ENCODE measurements at places on chromosomes 11 and 22. TPM values are rescaled to one million over a fixed set of nuclear protein-coding genes. Genes with fewer than 3 reads are reported as not detected.

The RIC3 gene
- 17.8 TPM for total RNA-seq

The GAL3ST1 gene
- 1.1 TPM for total RNA-seq

The JAML gene
- total RNA-seq = 272 TPM

The HORMAD2 gene
- 0.12 TPM for total RNA-seq

The KIF18A gene
- 29.2 TPM for total RNA-seq

The TNNI2 gene
- 1.2 TPM for total RNA-seq

The USP47 gene
- 85.6 TPM for total RNA-seq

The MUC6 gene
- not detected for total RNA-seq

The OR8J1 gene
- not detected for total RNA-seq

The PLEKHB1 gene
- total RNA-seq = 11.3 TPM

The BBOX1 gene
- total RNA-seq = not detected

The ZNF70 gene
- total RNA-seq = 1.8 TPM

The SMIM35 gene
- total RNA-seq = 0.67 TPM

The NRGN gene
- total RNA-seq = 4.2 TPM

The E2F8 gene
- total RNA-seq = 15.7 TPM

The KCNE3 gene
- not detected for total RNA-seq

- DNase-seq = no peak
Observed at GRCh38 chr11:62538470-62539237, 8.0 kb downstream of the AHNAK start.

- DNase-seq = no peak
Observed at GRCh38 chr11:76885390-76886097, 24.8 kb downstream of the ACER3 start.

- DNase-seq = no peak
Observed at GRCh38 chr11:43116071-43116470, 195.7 kb upstream of the API5 start.

- DNase-seq = peak; percentile 33
Observed at GRCh38 chr11:114075891-114076441, 16.5 kb downstream of the ZBTB16 start.

GRCh38 chr11:12091956-12092558, 18.3 kb upstream of the MICAL2 start:
- no peak for DNase-seq

GRCh38 chr22:39645532-39645931, 75.0 kb downstream of the CACNA1I start:
- no peak for DNase-seq

GRCh38 chr11:32427935-32428664, 7.2 kb downstream of the WT1 start:
- no peak for DNase-seq

DNA sequence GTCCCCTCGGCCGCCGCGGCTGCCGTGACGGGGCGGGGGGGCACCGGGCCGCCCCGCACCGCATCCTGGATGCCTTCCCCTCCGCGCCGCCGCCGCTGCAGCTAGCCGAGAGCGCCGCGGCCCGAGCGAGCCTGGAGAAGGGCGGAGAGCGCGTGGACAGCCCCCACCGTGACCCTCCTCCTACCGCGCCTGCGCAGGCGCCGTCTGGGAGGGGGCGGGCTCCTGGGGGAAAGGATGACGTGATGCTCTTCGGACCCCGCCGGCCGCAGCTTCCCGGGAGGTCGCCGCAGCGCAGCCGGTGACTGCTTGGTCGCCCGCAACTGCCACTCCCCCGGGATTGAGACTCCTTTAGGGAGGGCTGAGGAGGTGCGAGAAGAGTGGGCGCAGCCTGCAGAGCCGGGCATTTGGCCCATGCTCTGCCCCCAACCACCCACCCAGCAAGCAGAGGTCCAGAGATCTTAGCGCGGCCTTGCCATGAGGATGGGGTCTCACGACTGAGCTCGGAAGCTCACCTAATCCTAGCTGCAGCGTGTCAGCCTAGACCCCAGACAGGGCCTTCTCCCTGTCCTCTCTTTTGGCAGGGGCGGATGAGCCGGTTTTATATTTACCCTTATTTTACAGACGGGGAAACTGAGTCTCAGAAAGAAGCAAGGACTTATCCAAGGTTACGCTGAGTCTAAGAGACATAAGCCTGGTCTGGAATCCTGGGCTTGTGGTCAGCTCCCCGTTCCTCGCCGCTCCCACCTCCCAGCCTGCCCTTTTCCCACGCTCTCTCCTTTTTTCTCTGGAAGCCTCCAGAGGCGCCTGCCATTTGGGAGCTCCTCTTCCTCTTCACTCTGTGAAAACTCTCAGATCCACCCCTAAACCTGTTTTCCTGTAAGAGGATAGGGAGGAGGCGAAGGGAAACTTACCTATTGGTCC, at the start of gene DENND5A:
TSS of gene DENND5A (minus strand) at position 140 of the 921 bp plus-strand sequence. CDS start 281 bp downstream, outside the sequence.
- peak; percentile 54 for DNase-seq

- DNase-seq = no peak
Observed at GRCh38 chr22:33577862-33578411, 342.3 kb downstream of the LARGE1 start.

- peak; percentile 86 for DNase-seq
Observed at GRCh38 chr11:64165842-64166635, at the start of gene MACROD1. Gene MACROD1, minus strand, starts transcription at chr11:64166113. Its CDS starts 119 bp downstream, at chr11:64165994.

- no peak for DNase-seq
Observed at GRCh38 chr22:30294830-30295229, 5.5 kb upstream of the CASTOR1 start.

DNA sequence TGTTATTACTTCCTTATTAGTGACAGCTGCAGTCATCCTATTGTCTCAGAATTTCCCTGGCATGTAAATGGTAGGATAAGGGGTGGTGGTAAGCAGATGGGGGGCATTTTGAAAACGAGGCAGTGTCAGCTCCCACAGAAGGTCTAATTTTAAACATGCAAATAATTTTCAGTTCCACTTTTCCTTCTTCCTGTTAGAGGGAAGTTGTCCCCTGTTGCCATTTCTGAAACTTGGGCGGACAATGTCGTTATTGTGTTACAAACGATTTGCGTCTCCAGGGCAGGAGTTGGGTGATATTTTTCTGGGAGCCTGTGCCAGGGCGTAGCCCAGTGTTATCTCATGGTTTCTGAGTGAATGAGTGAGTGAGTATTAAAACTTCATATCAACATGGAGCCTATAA, 7.4 kb downstream of the PTPRJ start:
- no peak for DNase-seq

DNA sequence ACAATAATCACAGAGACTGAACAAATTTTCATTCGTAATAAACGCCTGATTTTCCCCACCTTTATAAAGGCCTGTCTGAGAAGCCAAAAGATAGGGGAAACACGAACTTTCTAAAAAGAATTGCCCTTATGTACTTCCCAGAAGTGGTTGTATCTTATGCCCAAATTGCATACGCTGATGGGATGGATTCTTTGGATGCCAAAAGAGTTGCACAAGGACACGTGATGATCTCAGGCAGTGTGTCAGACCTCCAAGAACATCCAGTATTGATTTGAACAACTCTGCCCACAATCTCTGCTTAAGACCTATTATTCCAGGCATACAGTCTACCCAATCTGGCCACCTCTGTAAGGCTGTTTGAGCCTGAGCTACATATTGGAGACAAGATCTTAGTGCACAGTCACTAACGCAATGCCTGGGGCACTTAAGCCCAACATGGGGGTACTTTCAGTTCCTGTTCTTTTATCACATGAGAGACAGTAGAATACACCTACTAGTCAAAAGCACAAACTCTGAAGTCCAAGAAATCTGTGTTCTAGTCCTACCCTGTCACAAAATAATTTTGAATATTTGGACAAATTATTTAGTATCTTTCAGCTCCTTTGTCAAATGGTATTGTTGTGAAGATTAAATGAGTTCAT, 38.9 kb downstream of the OR10A6 start:
- DNase-seq = no peak

DNA sequence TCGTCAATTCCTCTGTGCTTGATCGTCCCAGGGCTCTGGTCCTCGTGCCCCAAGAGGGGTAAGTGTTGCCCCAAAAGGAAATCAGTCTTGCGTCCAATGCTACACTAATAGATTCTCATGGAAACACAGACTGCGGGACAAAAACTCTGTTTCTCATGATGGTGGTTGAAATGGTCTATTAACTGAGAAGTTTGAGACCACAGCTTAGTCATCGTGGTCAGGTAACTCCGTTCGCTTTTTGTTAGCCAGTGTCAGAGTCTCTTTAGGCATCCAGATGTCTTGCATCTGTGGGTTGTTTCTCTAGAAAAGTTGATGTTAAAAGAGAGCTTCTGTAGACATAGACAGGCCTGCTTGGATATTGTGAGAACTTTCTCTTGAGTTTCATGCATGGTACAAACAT, 104.6 kb upstream of the SORL1-AS1 start:
- DNase-seq = no peak

DNA sequence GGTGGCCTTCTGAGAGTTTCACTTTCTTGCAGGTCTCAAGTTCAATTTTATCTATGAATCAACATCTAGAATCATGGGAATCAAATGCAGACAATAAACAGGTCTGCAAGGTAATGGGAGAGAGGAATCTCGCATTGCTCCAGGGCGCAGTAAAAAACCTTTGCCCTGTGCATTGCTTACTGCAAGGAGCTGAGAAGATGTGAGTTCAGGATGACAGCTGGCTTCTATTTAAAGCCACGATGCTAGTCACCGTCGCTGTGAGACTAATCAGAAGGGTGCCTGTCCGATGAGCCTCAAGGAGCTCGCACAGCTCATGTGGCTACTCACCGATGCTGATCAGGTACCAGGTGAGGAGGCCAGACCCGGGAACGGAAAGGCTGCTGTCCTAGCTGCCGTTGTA, 30.2 kb upstream of the APOA1 start:
- DNase-seq = no peak

GRCh38 chr11:96179905-96180304, 163.1 kb downstream of the MAML2 start:
- no peak for DNase-seq

GRCh38 chr11:2681408-2682145, 18.2 kb downstream of the KCNQ1OT1 start:
- no peak for DNase-seq

- DNase-seq = no peak
Observed at GRCh38 chr11:134363161-134363560, 31.4 kb downstream of the GLB1L2 start.

- DNase-seq = no peak
Observed at GRCh38 chr11:26322335-26323067, 9.4 kb upstream of the ANO3 start.

DNA sequence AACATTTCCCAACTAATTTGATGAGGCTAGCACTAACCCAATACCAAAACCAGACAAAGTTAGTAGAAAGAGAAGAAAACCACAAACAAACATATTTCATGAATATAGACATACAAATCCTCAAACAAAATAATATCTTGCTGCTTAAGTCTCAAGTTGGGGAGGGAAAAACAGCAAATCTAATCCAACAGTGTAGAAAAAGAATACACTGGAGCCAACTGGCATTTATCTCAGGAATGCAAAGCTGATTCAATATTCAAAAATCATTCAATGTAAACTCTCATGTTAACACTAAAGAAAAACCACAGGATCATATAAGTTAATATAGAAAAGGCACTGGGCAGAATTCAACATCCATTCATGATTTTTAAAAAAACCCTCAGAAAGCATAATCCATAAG, 18.2 kb downstream of the GNB1L start:
- DNase-seq = no peak

DNA sequence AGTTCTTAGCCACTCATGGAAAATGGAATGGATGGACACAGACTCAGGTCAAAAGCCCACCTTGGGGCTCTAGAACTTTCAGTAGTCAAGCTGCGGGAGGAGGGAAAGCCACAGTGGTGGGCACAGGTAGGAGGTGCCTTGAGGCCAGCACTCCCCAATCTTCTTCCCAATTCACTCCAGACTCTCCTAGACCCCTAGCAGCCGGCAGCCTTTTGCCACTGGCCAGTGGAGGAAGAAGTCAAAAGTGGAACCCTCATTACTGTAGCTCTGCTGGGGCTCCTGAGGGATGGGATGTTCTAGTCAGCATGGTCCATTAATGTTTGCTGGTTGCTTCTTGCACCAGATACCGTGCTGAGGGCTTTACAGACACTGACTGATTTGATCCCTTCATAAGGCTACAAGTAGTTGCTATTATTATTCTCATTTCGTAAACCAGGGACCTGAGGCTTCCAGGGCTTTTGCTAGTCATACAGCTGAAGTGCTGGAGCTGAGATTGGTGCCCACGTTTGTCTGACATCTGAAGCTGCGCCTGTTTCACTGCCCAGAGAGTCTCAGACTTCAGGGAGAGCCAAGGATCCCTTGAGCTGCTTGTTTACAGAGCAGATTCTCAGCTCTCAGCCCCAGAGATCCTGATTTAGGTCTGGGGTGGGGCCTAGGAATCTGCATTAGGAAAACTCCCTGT, 1.1 kb downstream of the UCP3 start:
- DNase-seq = no peak

DNA sequence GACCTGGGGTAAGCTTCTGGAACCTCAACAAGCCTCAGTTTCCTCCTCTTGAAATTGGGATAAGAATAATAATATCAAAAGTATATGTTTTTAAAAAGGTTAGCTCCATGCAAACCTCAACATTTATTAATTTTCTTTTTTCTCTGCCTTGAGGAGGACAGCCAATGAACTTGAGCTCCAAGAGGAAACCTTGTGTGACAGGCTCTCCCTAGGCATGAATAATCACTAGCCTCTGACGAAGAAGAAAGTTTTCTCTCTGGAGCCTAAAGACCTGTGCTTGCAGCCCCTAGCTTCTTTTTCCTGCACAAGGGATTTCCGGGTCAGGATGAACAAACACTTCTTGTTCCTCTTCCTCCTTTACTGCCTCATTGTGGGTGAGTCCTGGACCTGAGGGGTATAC, at the start of gene PATE3:
TSS of gene PATE3 (plus strand) at position 301 of the 400 bp plus-strand sequence. CDS start at position 326, 25 bp downstream.
- no peak for DNase-seq

GRCh38 chr11:26109658-26110368, 222.1 kb upstream of the ANO3 start:
- DNase-seq = no peak

- DNase-seq = no peak
Observed at GRCh38 chr11:104529213-104529612, 365.3 kb upstream of the PDGFD start.

DNA sequence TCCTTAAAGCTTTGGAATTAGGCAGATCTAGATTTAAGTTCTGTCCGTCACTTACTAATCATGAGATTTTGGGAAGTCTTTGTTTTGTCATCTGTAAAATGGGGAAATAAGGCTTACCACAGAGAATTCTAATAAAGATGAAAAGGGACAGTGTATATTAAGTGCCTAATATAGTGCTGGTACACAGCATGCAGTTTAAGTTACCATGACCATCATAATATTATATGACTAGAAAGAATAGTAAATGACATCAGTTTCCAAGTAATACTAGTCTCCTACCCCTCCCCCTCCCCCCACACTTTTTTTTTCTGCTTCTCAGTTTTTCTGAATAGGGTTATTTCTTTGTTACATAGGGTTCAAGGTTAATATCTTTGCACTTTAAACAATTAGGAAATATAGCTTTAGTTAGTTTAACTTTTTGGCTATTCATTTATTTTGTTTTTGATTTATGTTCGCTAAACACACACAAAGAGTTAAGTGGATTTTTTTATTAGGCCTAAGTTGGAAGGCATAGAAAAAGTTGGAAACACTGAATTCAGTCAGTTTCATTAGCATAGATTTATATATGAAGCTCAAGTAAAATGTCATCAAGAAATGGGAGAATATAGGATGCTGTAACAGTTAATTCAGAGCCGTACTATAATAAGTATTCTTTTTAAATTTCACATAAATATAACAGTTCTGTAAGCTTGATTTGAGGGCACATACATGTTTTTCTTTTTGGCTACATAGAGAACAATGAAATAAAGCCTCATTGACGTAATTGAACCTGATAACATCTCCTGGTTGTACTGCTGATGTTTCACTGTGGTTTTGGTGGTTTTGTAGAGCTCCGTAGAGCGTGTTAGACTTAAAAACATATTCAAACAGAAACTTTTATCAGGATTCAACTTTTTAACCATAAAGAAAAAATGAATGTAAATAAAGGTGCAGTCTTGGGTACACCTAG, 121.2 kb downstream of the PDE3B start:
- DNase-seq = peak; percentile 53

All from activated T-cell treated with anti-CD3 and anti-CD28 coated beads, Interleukin-2, amount 50 U/mL, for 72 hours (primary cell).